ENCODE measurements at places on chromosomes 2 and 18.
A peak's percentile ranks its signal among the peaks of the same experiment; 100 is the strongest.

GRCh38 chr2:74625658-74626425, 22.3 kb downstream of the M1AP start:
- no peak for DNase-seq

- DNase-seq = no peak
Measured at GRCh38 chr2:161131074-161131680, 29.1 kb upstream of the TANK start.

- no peak for DNase-seq
Measured at GRCh38 chr2:64587561-64587960, 63.4 kb downstream of the AFTPH start.

GRCh38 chr18:2444201-2444875, 127.0 kb downstream of the METTL4 start:
- DNase-seq = no peak

DNA sequence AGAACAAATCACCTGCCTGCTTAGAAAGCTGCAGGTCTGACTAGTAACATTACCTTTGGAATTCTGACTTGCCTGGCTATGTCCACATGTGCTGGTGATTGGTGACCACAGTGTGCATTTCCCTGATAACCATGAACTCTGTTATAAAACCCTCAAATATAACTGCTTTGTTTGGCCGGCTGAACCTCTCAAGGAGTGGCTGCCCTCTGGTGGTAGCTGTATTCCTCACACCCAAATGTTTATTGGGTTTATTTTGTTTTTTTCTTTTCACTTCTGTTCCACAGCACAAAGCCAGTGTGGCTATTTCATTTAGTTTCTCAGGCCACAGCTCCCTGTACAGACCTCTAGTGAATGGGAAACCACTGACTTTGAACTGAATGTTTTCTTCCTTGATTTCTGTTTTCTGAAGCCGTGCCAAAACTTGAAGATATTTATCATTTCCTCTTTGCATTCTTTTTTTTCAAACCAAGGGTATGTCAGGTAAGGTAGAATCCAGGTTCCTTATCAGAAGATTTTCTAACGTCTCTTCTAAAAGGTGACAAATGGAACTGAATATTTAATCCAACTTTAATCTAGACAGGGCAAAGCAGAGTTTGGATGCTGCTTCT, 549.0 kb upstream of the VRK2 start:
- DNase-seq = peak; percentile 59

GRCh38 chr2:62567669-62568068, 61.7 kb upstream of the TMEM17 start:
- DNase-seq = no peak

- no peak for DNase-seq
Measured at GRCh38 chr2:43375746-43376522, 149.5 kb upstream of the ZFP36L2 start.

DNA sequence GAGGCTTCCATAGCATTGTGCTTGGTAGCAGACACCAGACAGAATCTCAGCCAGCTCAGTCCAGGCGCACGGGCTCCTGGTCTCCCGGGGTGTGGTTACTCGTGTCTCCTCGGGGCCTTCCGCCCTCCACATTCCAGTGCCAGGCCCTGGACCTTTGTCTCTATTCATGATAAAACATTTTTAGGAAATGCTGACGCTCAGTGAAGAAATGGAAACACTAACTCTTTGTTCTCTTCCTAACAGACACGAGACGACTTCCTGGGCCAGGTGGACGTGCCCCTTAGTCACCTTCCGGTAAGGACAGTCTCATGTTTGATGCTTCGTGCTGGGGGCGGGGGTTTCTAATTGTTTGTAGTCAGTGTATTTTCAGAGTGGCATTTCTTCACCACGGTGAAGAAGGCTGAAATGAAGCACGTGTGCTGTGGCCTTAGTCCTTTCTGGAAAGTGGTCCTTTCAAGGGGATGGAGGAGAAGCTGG, 271.8 kb downstream of the NEDD4L start:
- no peak for DNase-seq

DNA sequence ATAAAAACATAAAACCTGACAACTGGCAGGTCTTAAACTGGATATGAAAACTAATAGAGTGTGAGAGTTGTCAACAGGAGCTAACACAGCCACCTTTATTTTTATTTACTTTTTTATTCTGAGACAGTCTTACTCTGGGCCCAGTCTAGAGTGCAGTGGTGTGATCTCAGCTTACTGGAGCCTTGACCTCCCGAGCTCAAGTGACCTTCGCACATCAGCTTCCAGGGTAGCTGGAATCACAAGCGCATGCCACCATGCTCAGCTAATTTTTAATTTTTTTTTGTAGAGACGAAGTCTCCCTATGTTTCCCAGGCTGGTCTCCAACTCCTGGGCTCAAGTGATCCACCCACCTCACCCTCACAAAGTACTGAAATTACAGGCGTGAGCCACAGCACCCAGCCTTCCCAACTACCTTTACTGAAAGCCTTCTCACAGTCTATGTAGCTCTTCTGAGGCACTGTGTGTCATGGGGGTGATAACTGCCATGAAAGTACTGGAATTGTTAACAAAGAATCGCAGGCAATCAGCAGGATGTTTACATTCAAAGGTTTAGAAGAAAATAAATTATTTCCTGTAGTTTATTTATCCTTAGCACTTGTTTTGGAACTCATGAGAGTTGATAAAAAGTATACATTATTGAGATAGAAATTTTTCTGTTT, 24.3 kb downstream of the GDF7 start:
- no peak for DNase-seq

GRCh38 chr2:121298476-121298875, 13.5 kb upstream of the TFCP2L1 start:
- DNase-seq = no peak

DNA sequence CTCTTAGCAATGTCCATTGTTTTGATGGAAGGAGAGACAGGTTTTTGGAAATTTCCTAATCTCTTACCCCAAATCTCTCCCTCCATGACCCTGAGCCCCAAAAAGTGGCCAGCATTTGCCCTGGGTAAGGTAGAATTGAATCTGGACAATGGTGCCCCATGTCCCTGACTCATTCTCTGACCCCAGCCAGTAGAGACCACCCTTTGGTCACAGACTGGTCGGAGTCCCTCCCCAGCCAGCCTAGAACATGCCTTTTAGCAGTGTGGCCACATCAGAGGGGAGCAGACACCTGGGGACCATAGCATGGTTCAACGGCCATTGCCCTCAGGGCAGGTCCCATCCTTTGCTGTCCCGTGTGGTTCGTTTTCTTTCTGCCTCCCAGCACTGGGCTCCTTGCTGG, 6.5 kb upstream of the NT5DC4 start:
- no peak for DNase-seq

GRCh38 chr2:100799686-100800085, 20.3 kb upstream of the NPAS2 start:
- DNase-seq = no peak

DNA sequence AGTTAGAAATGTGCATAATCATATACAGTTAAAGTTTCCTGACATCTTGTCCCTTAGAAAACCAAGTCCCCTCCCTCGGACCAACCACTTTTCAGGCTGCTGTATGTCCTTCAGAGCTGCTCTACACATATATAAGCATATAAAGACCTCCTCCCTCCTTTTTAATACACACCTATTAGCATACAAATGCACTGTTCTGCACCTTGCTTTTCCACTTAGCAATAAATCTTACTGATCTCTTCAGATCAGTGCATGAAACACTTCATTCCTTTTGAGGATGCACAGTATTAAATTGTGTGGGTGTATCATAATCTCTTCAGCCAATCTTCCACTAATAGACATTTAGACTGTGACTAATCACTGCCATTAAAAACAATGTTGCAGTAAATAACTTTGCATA, 79.8 kb downstream of the CNTNAP5 start:
- DNase-seq = no peak

- DNase-seq = no peak
Measured at GRCh38 chr18:79424008-79424565, 28.4 kb downstream of the NFATC1 start.

- DNase-seq = no peak
Measured at GRCh38 chr2:127107622-127107999, 657 bp upstream of the BIN1 start.

GRCh38 chr18:27600245-27600644, 415.1 kb upstream of the CHST9 start:
- no peak for DNase-seq

DNA sequence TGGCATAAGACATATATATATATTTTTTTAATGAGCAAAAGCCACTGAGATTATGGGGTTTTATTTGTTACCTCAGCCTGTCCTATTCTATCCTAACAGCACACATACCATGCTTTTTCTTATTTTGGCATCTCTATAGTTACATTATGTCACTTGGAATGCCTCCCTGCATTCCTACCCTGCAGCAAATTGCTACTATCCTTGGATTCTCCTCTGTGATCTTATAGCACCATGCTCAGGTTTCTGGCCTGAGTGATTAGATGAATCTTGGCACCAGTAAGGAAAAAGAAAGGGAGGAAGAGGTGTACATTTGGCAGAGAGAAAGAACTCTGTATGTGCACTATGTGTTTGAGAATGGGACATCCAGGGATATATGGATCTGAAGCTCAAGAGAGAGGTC, 86.3 kb upstream of the PELI1 start:
- DNase-seq = no peak

GRCh38 chr18:22238036-22238435, 68.6 kb downstream of the GATA6 start:
- no peak for DNase-seq

GRCh38 chr2:33391529-33392255, 84.8 kb upstream of the RASGRP3 start:
- no peak for DNase-seq

- no peak for DNase-seq
Measured at GRCh38 chr2:21774691-21775368, 651.1 kb downstream of the TDRD15 start.

- no peak for DNase-seq
Measured at GRCh38 chr2:16362611-16363010, 303.0 kb downstream of the CYRIA start.

- DNase-seq = no peak
Measured at GRCh38 chr2:206990360-206990759, 51.0 kb downstream of the CPO start.

GRCh38 chr18:21203126-21203525, 38.9 kb upstream of the GREB1L start:
- no peak for DNase-seq

- no peak for DNase-seq
Measured at GRCh38 chr2:164898475-164898874, 56.9 kb downstream of the SLC38A11 start.

DNA sequence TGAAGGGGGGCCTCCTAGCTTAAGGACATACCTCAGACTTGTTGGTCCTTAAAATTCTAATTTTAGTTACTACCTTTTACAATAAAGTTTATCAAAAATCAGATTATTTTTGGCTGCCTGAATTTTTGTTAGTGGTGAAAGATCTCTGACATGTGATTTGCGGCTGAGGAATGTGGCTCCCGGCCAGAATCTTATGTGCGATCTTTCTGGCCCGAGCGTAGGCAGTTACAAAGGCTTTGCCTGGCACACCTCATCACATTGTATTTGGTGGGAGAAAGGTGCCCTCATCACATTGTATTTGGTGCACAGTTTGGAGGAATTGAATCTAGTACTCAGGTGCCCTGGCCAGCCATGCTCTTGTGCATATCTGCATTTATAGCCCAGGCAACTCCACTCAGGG, 289.1 kb downstream of the GULP1 start:
- DNase-seq = no peak

- no peak for DNase-seq
Measured at GRCh38 chr2:192645811-192646598, 451.3 kb upstream of the TMEFF2 start.

- DNase-seq = no peak
Measured at GRCh38 chr2:24915796-24916195, 4.2 kb downstream of the ADCY3 start.

DNA sequence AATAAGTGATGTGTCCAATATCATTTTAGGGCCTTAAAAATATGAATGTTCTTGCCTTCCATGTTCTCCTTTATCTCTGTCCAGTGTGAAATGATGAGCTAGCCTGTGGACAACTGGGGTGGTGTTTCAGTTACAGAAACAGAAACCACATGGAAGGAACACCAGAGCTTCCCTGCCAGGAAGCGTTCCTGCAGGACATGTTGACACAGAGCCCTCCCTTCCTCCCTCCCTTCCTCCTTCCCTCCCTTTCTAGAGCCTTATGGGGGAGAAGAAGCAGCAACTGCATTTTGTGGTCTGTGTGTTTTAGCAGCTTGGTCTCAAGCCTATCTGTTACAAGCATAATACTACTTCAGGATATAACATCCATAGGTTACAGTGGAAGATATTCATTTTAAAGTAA, 539.7 kb upstream of the NETO1 start:
- DNase-seq = no peak

DNA sequence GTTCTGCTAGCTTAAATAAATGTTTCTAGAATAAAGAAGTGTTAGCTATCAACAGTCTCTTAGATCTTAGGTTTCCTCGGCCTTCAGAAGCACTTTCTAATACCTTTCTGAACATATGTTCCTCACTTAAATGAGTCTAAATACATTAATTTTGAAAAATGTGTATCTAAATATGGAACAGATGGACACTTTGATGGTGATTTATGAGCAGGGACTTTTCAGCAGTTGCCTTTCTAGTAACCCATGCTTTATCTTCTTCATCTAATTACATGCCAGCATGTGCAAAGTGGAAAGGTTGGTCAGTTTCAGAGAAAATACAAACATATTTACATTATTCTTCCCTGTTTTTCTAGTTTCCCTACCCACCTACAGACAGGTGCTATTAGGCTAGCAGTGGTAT, 797.0 kb upstream of the CHAC2 start:
- DNase-seq = no peak

DNA sequence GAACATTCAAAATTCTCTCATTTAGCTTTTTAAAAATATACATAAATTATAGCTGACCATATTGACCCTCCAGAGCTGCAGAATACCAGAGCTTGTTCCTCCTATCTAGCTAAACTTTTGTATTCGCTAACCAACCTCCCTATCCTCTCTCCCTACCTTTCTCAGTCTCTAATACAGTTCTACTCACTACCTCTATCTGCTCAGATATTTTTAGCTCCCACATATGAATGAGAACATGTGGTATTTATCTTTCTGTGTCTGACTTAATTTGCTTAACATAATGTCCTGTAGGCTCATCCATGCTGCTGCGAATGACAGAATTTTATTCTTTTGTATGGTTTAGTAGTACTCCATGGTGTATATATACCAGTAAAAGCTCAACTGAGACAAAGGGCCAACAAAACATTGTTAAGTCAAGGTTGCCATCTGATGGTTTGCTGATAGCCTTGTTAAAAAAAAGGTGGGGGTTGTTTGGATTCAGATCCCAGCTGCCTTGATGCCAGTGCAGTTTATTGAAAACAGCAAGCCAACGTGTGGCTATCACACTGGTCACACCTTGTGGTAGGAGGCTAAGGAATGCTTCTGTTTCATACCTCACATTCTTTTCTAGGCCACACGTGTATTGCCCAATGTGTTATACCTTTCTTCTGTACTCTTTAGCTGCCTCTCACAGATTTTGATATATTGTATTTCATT, 101.5 kb downstream of the VWA3B start:
- DNase-seq = no peak

DNA sequence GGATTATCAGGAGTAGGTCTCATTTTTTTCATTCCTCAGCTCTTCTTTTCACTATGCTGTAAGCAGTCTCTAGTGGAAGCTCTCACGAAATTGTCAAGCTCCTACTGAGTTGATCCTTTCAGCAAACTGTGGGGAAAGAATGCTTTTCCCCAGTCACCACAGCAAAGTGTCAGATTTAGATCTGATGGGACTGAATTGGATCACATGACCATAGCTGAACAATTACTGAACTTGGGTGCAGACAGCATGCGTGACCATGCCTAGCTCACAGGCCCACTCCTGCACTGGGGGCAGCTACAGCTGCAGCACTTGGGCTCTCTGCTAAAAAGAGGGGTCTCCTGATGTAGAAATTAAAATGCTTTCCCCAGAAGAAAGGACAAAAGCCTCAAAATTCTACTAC, 3.1 kb downstream of the ARHGAP15 start:
- no peak for DNase-seq

Data from glutamatergic neuron (in vitro differentiated cells).